LHCN-M2 (cell line): ENCODE measurements at places on chromosomes 11 and 22. TPM values are rescaled to one million over a fixed set of nuclear protein-coding genes. Genes with fewer than 3 reads are reported as not detected.

GRCh38 chr22:30582788-30583545 lies 8.5 kb upstream of the GAL3ST1 start:
- DNase-seq, result no peak

DNA sequence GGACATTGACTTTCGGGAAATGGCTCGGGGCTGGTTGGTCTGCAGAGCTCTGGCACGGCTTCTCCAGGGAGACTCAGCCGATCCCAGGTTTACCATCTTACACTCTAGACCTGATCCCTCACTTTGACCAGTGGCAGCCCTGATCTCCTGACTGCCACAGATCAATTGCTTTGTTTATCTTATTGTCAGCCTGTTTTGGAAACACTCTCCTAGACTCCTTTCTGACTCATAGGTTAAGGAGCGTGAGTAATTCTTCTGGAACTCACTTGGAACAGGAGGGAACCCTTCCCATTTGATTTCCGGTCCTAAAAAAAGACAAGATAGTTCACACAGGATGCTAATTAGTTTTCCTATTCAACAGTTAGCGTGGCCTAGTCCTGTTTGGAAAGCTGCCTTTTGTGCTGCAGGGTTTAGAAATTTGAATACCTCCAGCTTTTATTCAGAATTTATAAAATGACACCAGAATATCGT lies 16.0 kb upstream of the BMAL1 start:
- DNase-seq, result peak; percentile 93

- DNase-seq, result no peak
Measured at GRCh38 chr11:15341587-15341986, 226.9 kb downstream of the INSC start.

GRCh38 chr11:12211331-12212065 lies 101.1 kb downstream of the MICAL2 start:
- DNase-seq, result no peak

DNA sequence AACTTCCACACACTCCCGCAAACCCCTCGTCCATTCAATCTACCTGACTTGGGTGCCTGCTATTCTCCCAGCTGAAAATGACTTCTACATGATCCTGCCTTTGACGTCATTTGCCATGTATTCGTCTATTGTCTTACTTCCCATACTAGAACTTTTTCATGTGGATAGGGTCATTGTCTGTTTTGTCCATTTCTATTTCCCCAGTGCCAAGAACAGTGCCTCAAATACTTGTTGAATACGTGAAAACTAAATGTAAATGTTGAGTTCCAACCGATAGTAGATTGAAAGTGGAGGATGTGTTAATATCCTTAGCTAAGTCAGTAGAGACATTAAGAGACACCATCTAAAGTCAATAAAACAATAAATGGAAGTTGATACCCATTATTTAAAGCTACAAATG lies 935 bp downstream of the TRIM68 start:
- DNase-seq, result peak; percentile 13

DNA sequence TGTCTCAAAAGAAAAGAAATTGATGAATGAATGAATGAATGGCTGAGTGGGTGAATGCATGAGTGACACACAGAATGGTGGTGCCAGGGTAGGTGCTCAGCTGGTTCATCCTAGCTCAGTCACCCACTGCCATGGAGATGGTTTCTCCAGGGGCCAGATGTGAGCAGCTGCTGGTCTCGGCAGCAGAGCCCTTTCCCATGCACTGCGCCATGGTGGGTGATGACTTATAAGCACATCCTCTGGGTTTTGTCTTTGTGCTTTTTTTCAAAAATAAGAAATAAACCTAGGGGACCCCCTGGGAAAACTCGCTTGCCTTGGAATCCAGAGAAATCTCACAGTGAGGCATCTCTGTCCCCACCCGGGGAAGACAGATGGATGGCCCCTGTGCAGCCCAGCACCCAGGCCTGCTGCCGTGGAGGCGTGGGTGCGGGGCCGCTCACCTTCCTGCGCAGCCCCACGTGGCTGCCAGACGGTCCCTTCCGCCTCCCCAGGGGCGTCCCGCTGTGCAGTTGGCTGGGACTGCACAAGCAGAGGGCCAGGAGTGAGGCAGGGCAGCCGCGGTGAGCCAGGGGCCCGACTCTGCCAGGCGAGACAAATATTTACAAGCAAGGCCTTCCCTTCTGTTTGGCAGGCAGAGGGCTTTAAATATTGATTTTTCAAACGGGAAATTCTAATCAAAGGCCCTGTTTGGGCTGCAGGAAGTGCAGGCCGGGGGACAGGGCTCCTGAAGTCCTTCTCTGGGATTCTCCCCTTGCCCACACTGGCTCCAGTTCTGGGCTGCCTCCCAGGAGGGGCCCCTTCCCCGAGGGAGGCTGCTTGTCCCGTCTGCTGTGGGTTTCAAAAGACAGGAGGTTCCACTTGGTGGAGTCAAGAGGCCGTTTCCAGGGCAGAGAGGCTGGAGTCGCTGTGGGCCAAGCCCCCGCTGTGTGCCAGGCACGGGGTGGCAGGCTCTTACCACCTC lies 24.3 kb downstream of the MPPED1 start:
- no peak for DNase-seq

Gene OR52E5
- not detected in 2 replicates for total RNA-seq

Gene YPEL1
- 0.38 and 0.80 TPM in 2 replicates for total RNA-seq

Gene CCDC87
- total RNA-seq, result 0.34 and 0.51 TPM in 2 replicates

Gene ASPHD2
- total RNA-seq, result 2.0 and 2.4 TPM in 2 replicates

Gene FGF4
- total RNA-seq, result not detected in 2 replicates

Gene POU2AF2
- not detected in 2 replicates for total RNA-seq

Gene FUT4
- total RNA-seq, result 4.7 and 4.8 TPM in 2 replicates
